MCF 10A (cell line): ENCODE measurements at places on chromosomes 5 and 9. TPM values are rescaled to one million over a fixed set of nuclear protein-coding genes. Genes with fewer than 3 reads are reported as not detected.

GAPT gene
- total RNA-seq, result not detected in 2 replicates

RNF183 gene
- not detected in 2 replicates for total RNA-seq

PCDHA6 gene
- 1.0 and 1.5 TPM in 2 replicates for total RNA-seq

WHRN gene
- 9.4 and 12.8 TPM in 2 replicates for total RNA-seq

ADGRD2 gene
- total RNA-seq, result not detected in 2 replicates

ADAMTS6 gene
- total RNA-seq, result 17.8 and 19.5 TPM in 2 replicates

NR2F1-AS1 gene
- 3.2 and 4.6 TPM in 2 replicates for total RNA-seq

DNA sequence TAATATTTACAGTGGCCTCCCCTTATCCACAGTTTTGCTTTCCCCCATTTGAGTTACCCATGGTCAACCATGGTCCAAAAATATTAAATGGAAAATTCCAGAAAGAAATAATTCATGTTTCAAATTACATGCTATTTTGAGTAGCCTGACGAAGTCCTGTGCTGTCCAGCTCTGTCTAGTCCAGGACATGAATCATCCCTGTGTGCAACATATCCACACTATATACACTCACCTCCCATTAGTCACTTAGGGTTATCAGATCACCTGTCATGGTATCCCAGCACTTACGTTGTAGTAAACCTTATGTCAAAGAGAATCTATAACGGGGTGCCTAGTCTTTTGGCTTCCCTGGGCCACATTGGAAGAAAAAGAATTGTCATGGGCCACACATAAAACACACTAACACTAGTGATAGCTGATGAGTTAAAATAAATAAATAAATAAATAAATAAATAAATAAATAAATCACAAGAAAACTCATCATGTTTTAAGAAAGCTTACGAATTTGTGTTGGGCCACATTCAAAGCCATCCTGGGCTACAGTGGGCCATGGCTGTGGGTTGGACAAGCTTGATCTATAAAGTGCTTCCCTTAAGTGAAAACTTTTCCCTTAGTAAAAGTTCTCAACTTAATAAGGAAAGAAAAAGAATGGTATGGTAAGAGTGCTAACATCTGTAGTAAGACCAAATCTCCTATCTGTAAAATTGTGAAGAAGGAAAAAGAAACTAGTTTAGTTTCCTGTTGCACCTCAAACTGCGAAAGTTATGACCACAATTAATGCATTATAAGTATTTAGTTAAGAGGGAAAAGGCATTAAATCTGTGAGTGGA lies 15.9 kb upstream of the OMD start:
- DNase-seq, result peak; percentile 81

GRCh38 chr5:148864113-148864841 lies 37.9 kb downstream of the ADRB2 start:
- DNase-seq, result no peak

DNA sequence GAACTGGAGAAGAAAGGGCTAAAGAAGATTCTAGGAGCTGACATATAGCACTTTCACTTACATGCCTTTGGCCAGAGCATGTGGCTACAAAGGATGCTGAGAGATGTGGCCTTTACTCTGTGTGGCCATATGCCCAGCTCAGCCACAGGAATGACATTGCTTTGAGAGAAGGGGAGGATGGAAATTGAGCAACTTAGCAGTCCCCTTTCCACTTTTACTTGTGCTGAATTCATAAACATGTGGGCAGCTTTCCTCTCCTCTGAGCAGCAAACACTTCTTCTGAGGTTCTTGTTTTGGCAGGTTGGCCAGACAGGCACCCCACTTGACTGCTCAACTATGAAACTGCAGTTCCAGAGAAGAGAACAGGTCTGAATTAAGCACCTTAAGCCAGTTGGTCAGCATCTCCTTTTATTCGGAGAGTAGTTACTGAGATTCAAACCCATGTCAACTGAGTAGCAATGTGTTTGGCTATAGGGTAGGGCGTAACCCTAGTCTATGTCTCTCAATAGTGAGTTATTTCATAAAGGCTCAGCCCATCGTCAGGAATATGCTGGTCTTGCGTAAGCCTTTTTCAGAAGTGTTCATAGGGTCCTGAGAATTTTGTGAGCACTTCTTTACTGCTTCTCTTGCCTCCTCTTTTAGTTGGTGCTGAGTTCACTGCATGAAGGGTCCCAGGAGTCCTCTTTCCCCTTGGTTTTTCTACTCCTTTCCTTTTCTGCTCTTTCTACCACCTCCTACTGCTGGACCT lies 134.5 kb downstream of the PALM2AKAP2 start:
- no peak for DNase-seq

- no peak for DNase-seq
These were observed 16.0 kb upstream of the SLC25A51 start for GRCh38 chr9:37919956-37920335.

DNA sequence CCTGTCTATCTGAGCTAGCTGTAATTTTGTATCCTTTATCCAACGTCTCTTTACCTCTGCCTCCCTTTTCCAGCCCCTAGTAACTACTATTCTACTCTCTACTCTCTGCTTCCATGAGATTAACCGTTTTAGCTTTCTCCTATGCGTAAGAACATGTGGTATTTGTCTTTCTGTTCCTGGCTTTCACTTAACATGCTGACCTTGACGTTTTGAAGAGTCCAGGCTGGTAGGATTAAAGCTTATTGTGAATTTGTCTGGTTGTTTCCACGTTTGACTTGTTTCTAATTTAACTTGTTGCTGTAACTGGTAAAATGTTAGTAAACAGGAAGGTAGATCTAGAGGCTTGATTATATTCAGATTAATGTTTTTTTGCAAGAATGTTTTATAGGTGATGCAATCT lies 385.3 kb downstream of the PSAT1 start:
- DNase-seq, result no peak

- DNase-seq, result no peak
These were observed 6.1 kb upstream of the NRARP start for GRCh38 chr9:137308057-137308619.

DNA sequence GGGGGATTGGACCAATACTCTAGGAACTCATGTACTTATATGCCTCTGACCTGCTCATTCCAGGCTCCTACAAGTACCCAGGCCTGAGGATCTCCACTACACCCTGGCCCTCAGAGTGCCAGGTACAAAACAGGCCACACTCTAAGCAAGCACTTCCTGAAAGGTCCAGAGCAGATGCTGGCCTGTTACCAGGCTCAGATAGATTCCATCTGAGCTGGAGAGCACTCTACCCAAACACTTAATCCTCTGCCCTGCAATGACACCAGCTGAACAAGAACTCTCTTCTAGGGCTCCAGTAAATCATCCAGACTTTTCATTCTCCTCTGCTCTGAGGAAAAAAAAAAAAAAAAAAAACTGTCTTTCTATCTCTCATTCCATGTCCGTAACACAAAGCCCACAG lies 2.9 kb downstream of the P4HA2 start:
- DNase-seq, result peak; percentile 13

DNA sequence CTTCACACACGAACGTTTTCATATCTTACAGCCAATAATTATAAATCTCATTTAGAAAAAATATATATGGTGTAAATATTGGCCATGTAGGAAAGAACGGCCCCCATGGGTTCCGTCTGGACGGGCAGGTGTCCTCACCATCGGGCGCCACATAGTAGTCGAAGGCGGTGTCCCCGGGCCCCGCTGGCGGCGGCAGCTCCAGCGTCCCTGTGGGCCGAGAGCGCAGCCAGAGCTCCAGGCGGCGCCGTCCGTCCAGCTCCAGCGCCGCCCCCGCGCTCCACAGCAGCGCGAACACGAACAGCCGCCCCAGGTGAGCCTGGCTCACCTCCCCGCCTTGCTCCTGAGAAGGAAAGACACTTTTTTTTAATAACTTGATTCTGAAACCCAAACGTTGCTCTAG lies 134.6 kb downstream of the DNAH5 start:
- DNase-seq, result no peak

- peak; percentile 23 for DNase-seq
These were observed 35.0 kb downstream of the AOPEP start for GRCh38 chr9:94761481-94761880.

DNA sequence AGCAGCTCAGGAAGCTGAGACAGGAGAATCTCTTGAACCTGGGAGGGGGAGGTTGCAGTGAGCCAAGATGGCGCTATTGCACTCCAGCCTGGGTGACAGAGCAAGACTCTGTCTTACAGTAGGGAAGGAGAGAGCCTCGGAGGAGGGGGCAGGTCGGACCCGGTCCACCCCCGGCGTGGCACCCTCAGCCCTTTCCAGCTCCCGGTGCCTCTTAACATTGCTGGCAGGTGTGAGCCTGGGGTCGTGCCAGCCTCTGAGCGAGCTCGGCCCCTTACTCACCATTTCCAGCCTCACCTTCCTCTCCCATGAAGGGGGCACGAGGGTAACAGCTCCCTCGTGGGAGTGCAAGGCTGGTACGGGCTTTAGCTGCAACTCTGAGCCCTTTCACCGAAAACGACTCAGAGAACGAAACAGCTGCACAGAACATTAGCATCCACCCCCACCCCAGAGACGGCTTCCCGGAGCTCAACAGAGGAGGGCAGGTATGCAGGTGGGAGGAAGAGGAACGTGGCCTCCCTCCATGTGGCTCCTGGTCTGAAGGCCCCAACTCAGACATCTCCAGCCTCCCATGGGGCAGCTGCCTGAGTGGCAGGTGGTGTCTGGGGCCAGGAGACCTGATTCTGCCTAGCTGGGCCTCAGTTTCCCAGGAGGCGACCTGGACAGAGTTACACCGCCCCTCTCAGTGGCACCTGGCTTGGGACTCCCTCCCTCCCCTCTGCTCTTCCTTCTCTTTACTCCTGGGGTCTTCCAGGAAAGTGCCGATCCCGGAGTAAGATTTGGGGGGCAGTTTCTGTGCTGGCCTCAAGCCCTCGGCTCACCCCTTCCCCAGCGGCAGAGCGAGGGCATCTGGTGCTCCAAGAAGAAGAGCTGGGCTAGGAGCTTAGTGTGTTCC lies 28.5 kb upstream of the ABO start:
- no peak for DNase-seq

DNA sequence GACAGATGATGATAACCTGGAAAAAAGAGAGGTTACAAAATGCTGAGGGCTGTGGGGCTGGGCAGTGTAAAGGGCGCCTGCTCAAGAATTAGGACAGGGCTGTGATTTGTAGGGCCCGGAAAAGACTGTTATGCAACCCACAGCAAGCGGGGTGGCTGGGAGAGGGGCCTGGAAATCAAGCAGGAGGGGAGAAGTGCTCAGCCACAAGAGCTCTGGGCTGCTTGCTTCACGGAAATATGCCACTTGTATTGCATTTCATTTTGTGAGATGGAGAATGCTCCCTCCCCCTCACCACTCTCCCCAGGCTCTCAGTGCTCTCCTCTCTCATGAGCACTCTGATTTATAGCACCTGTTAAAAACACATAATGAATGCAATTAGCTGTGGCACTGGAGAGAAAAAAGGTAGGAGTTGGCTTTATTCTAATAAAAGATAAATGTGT lies 8.4 kb upstream of the HAND1 start:
- no peak for DNase-seq

- no peak for DNase-seq
These were observed 424.0 kb upstream of the CCNH start for GRCh38 chr5:87836696-87837095.

GRCh38 chr9:136080716-136081112 lies 14.4 kb downstream of the NACC2 start:
- DNase-seq, result no peak

DNA sequence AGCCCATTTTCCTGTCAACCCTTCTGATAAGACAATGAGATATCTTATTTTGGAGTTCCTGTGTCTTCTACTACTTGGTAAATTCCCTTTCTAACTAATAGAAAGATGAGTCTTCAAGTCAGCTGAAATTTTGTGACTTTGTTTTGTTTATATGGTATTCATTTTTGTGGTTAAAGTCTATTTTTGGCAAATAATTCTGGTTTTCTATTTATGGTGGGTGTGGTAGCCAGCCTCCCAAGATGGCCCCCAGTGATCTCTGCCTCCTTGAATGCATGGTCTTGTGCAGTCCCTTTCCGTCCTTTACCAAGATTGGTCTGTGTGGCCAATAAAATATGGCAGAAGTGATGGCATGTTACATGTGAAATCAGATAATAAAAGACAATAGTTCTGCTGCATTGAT lies 91.5 kb downstream of the NR3C1 start:
- no peak for DNase-seq

- DNase-seq, result peak; percentile 32
These were observed 2.0 kb downstream of the GNG10 start for GRCh38 chr9:111663301-111663823.

- no peak for DNase-seq
These were observed 135.7 kb downstream of the TLR4 start for GRCh38 chr9:117839862-117840261.

GRCh38 chr9:130448035-130448624 lies 3.4 kb downstream of the ASS1 start:
- DNase-seq, result peak; percentile 43
